Stimulated activated CD4-positive, alpha-beta T cell treated with anti-CD3 and anti-CD28 coated beads, Interleukin-4, amount 100 ng/mL, for 4 hours (primary cell): ENCODE measurements at places on chromosomes 6 and 20.

GRCh38 chr6:150672800-150673199 is 73.1 kb downstream of the PLEKHG1 start:
- no peak for DNase-seq

DNA sequence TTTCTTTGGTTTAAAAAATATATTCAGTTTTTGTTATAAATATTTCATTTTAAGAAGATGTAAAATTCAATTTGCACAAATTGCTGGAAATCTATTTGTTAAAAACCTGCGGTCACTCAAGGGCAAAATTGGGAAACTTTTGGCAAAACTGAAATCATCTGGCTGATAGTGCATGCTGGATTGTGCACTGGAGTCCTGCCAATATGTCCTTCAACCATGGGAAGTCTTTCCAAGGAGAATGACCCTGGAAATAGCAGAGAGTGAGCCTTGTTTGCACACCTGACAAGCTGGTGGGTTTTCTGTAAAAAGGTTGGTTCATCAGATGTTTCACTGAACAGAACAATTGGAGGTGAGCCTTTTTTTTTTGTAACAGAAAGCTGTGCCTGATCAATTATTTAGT is 413.5 kb downstream of the BTBD3 start:
- DNase-seq, result no peak

- no peak for DNase-seq
These were observed 310.6 kb upstream of the BTBD3 start for GRCh38 chr20:11607047-11607446.

- no peak for DNase-seq
These were observed 77.6 kb downstream of the TRERF1 start for GRCh38 chr6:42374018-42374669.

- no peak for DNase-seq
These were observed 113.2 kb downstream of the CARMIL1 start for GRCh38 chr6:25392372-25392771.

DNA sequence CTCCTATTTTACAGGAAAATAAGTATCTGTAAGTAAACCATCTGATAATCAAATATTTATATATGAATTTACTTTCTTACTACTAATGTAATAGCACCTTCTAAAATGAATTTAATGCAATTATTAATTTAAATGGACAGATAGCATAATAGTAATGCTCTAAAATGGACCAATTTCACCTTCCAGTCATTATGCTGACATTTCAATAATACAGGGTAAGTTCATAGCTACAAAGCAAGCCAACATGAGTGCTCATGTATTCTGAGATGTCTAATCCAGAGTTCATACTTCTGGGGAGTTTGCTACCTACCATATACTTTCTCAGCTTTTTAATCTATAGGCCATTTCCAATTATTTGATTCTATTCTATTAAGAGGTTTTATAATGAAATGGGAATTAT is 11.6 kb downstream of the ENPP5 start:
- DNase-seq, result no peak

- DNase-seq, result no peak
These were observed 45.1 kb downstream of the SLC13A3 start for GRCh38 chr20:46605978-46606816.

DNA sequence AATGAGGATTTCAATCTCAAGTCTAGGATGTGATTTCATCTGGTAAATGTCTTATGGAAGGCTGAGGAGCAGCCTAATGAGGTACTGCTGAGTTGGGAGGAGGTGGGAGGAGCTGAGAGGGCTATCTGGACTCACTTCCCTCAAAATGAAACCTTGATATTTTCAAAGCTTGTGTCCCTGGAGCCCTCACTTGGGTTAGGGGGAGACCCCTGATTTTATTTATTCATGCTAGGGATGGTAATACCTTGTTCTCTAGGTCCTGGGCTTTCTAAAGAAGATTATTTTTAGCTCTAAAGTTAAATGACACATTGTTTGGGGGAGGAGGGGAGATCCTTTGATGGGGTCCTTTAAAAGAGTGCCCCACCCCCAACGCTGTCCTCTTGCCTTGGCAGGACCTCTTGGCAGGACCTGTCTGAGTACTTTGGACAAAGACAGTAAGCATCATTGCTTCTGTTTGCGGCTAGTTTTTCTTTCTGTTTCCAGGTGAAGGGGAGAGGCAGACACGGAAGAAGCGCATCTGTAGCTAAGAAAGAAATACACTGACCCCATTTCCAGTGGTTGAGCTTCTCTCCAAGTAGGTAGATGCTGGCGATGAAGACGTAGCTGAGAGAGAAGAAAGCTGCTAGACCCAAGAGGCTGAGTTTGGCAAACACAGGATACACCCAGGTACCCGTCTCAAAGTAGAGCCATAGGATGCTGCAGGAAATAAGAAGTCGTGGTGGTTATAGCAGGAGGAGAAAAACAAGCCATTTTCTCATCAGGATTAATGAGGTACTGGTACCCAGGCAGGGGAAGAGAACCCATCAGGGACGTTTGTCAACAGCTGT is 55.6 kb downstream of the ADTRP start:
- DNase-seq, result no peak

DNA sequence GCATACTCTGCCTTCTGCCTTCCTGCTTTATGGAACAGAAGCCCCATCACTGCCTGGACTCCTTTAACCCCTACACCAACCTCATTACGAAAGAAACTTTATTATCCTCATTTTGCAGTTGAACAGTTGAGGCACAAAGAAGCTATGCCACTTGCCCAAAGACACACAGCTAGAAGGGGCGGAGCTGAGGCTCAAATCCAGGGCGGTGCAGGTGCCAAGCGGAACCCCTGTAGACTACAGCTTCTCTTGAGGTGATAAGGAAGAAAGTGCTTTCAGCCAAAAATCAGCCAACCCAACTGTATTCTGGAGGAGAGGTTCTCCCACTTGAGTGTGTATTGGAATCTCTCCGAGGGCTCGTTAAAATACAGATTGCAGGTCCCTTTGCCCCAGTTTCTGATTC is 90.5 kb downstream of the PRND start:
- DNase-seq, result no peak

DNA sequence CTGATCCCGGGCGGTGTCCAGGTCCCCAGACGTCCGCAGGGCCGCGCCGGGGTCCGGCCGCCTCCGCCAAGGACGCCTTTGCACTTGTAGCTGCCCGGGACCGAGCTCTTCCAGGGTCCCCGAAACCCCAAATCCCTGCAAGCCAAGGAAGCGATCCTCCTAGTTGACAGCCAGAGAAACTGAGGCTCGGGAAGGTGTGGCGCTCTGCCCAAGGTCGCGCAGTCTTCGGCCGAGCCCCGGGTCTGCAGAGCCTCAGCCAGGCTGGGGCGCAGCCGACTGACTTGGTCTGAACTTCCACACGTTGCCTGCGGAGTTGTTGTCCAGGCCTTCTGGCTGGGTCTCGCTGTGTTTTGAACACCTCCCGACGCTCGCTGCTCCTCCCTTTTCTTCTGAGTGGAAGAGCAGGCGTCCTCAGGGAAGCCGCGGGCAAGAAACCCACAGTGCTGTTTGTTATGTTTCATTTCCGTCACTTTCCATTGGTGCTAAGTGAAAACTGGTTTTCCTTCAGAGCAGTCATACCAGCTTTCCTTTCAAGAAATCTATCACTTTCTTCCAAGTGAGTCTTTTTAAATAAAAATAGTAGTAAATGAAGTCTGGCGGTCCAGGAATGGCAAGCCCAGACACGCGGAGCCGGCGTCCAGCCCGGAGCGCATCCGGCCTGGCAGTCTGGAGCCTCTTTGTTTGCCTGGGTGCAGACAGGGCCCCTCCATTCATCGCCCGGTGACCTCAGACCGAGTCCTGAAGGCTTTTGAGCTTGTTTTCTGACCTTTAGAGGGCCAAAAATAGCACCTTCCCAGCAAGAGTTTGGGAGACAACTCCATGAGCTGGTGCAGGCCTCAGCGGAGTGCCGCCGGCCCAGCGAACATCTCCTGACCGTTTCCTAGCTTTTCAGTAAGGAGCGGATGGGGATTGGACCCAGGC is 698 bp downstream of the FAM210B start:
- DNase-seq, result no peak

DNA sequence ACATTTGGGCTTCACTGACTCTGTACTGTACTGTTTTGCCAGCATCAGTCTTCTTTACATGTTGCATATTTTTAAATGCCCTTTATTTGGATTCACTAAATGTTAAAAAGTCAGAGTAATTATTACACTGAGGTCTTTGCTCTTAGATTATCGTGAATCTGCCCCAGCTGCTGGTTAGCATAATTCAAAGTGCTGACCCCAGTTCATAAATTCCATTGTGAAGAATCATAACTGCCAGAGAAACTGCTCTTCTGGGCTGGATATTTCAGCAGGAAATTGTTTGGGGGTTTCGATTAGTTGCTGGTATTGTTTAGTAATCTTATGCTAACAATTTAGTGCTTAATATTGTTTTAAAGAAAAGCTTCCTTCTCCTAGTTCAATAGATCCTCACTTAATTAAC is 682.1 kb upstream of the MAP3K7 start:
- no peak for DNase-seq

DNA sequence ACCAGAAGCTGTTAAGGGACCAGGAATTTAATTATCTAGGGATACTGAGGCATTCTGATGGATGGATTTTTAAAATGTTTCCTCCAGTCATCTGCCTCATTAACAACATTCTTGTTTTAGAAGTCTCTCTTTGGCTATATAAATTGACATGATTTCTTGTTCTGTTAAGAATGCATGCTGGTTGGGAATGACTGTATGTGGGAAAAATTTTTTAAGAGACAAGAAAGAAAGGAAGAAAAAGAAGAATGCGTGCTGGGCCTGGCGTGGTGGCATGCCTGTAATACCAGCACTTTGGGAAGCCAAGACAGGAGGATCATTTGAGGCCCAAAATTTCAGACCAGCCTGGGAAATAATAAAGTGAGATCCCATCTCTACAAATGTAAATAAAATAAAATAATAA is 203.6 kb downstream of the GJA1 start:
- no peak for DNase-seq

- DNase-seq, result no peak
These were observed 5.3 kb downstream of the MMUT start for GRCh38 chr6:49457771-49458170.

DNA sequence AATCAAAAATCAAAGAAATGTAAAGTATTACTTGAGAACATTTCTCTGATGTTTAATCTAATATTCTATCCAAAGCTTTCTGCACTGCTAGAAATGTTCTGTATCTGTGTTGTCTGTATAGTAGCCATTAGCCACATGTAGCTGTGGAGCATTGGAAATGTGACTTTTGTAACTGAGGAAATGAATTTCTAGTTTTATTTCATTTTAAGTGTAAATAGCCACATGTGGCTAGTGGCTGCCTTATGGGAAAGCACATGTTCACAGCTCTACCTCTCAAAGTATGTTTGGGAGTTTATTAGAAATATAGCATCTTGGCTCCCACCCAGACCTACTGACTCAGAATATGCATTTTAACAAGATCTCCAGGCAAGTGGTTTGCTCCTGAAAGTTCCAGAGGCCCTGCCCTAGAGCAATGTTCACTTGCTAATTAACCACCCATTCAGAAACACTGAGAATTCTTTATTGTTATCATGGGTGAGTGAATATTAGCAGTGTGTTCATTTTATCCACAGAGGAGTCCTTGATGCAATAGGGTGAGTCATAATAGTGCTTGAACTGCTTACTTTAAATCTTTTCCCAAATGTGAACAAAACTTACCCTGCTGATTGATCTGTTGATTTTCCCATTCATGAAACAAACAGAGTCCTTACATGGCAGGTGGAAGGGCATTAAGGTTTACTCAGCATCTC is 282.7 kb downstream of the PLCB1 start:
- DNase-seq, result no peak

DNA sequence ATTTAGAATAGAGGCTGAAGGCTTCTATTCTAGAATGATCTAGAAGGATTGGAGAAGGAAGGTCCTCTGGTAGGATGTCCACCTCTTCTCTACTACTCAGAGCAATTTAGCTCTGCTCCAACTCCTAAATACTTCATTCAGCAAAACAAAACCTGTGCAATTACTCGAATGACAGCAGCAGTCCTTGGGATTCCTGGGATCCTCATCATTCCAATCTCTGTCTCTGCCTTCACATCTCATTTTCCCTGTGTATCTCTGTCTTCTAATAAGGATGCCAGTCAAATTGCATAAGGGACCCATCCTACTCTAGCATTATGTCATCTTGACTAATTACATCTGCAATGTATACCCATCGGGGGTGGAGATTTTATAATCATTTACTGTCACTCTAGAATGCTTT is 5.5 kb upstream of the AIG1 start:
- DNase-seq, result no peak

DNA sequence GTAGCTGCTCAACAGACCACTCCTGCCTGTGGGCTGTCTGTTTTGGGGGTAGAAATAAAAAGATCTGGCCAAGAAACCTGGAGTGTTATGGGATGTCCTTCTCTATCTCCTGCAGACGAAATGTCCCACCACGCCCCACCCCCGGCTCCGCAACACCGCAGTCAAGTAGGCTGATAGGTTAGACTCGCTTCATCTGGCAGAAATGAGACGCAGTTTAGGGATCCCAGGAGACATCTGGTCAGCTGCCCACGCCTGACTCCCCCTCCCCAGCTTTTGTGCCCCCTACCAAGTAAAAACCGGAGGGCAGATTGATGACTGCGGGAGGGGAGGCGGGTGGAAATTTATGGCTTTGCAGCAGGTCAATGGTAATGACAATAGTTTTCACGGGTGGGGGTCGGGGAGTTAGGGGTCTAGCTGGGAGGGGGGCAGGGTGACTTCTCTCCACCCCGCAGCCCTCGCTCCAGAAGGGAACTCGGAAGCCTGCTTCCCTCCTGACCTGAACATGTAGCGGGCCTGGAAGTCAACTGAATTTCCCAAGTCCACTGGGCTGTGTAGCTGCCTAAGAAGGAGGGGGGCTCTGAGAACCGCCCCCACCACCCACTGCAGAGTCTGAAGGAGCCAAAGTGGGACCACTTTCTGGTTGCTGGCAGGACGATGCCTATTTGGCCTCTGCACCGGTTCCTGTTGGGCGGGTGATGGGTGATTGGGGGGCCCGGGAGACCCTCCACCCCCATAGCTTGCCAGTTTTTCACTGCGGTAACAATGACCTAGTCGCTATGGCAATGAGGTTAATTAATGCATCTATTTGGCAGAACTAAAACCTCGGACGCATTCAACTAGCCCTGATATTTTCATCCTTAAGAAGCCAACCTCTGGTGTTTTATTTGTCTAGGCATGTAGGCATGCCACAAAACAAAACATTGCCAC is 25.7 kb downstream of the PMEPA1 start:
- no peak for DNase-seq

- DNase-seq, result no peak
These were observed 735.6 kb upstream of the MARCKS start for GRCh38 chr6:113121571-113121970.

- no peak for DNase-seq
These were observed 22.2 kb upstream of the TXLNB start for GRCh38 chr6:139313784-139314545.

GRCh38 chr20:22449188-22449973 is 135.0 kb downstream of the FOXA2 start:
- DNase-seq, result no peak
